Vagina (tissue), 2 donors: ENCODE measurements at places on chromosomes 12 and 14.

DNA sequence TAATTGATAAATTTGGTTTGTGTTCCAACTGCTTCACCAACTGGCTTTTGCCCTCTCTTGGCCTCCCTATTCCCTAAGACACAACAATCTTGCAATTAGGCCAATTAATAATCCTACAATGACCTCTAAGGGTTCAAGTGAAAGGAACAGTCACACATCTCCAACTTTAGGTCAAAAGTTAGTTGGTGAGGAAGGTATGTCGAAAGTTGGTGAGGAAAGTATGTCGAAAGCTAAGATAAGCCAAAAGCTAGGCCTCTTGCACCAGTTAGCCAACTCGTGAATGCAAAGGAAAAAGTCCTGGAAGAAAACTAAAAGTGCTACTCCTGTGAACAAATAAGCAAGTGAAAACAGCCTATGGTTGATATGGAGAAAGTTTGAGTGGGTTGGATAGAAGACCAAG is 32.6 kb downstream of the EGLN3 start:
- DNase-seq = no peak

- no peak for DNase-seq
Measured at GRCh38 chr14:57364659-57365450, 25.5 kb upstream of the NAA30 start.

DNA sequence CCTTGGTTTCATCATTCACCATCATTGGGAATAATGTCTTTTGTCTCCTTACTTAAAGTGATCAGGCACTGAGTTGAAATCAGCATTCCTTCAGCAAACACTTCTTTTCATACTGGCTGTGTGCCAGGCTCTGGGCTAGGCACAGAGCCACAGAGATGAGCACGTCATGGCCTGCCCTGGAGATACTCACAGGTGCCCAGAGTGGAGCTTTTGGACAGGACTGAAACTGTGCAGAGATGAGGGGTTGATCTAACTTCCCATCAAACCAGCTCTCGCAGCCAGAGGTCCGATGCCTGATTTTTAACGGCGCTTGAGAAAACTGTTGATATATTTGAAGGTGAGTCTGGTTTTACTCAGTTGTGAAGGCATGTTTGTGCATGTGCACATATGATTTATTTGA is 43.1 kb downstream of the CACNA1C start:
- no peak for DNase-seq

DNA sequence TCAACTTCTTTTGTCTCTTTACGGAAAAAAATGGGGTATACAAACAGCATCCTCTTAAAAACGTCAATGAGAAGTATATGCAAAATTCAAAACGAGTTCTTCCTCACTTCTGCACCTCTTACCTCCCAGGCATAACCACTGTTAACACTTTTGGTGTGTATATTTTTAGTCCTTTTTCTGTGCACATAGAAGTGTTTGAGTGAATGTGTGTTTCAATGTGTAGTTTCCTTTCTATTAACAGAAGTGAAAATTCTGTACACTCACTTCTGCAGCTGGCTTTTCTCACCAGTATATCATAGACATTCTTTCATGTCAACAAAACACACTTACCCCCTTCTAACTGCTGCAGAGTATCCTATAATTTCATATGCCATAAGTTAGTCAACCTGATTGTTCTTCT is 5.4 kb downstream of the UBR7 start:
- no peak for DNase-seq

- DNase-seq = no peak
Measured at GRCh38 chr14:104023325-104024055, 62.0 kb upstream of the ASPG start.

DNA sequence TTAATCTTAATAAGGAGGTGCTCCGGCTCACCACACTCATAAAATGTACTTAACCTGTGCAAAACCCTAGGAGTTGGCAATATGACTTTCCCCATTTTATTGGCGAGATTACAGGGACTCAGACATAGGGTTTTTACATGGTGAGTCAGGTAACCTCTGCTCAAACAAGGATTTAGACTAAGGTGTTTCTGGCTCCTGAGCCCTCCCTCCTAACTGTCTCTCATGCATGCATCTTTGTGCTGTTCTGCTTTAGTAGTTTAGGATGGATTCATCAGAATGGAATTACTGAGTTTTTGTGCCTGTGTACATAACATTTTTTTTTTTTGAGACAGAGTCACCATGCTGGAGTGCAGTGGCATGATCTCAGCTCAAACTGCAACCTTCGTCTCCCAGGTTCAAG is 993.3 kb upstream of the TMEM132C start:
- no peak for DNase-seq

GRCh38 chr14:61174987-61175386 is 106.2 kb downstream of the TMEM30B start:
- DNase-seq = no peak

GRCh38 chr12:6953442-6954315 is 2.5 kb downstream of the PTPN6 start:
- DNase-seq = no peak

DNA sequence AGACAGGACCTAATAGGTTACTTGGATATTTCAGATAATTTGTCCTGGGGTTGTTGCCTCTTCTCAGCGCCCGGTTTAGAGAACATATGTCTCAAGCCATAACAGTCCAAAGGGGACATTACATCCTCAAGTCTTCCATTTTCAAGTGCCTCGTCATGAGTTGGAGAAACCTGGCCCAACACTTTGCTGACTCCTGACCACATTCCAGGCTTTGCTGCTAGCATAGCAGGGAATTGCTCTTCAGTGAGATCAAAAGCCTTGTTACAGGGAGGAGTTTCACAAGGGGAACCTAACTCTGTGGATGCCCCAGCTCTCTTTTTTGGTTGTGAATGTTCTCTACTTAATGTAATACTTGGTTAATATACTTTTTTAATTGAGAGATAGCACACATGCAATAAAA is 8.2 kb upstream of the MMP19 start:
- DNase-seq = no peak

DNA sequence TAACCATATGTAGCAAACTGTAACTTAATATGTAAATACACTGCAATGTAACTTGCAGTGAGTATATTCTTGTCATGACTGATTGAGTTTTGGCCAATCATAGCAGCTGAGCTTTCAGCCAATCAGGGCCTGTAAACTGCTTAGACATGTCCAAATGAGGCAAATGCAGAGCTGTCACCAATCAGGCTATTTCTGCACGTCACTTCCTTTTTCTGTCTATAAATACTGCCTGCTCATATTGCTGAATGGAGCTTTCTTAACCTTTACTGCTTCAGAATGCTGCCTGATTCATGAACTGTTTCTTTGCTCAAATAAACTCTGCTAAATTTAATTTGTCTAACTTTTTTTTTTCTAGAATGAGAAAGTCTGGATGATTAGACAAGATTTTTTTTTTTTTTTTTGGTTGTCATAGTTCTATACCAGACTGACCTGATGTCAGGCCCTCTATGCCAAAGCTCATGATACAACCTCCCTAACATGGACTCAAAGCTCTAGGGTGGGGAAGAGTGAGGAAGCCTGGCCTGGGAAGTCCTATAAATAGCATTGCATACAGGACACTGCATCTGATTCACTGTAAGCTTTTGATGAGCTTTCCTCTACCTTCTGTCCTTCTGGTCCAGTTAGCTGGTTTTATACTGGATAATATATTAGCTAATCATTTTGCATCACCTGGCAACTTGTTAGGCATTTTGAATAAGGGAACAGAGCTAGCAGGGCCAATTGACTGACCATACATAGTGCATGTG is 12.0 kb downstream of the MGP start:
- no peak for DNase-seq

DNA sequence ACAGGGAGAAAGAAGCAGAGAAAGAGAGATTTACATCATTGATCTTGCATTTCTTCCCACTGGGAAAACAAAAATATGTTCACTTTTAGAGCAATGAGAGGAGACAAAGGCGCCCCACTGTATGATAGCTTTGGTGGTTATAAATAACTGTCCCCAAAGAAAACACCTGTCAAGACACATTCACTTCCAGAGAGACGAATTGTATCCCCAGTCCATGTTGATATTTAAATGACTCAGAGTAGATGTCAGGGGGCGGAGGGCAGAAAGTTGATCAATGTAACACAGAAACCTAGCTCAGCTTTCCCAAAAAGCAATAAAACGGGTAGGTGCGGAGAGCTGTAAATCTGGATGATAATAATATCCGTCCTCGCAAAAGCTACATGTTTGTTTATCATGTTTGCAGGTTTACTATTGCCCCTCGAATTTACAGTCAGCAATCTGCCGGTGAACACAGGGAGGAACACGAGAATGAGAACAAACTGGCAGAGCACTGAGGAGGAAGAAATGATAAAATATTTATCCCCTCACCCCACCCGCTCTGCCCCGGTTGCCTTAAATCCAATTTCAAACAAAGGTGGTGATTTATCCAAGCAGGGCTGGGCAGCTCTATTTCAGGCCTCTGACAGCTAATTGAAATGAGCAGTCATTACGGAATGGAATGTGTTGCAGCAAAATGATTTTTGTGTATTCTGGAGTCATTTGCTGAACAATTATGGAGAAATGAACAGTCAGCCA is 84.4 kb downstream of the CMKLR1 start:
- DNase-seq = no peak

DNA sequence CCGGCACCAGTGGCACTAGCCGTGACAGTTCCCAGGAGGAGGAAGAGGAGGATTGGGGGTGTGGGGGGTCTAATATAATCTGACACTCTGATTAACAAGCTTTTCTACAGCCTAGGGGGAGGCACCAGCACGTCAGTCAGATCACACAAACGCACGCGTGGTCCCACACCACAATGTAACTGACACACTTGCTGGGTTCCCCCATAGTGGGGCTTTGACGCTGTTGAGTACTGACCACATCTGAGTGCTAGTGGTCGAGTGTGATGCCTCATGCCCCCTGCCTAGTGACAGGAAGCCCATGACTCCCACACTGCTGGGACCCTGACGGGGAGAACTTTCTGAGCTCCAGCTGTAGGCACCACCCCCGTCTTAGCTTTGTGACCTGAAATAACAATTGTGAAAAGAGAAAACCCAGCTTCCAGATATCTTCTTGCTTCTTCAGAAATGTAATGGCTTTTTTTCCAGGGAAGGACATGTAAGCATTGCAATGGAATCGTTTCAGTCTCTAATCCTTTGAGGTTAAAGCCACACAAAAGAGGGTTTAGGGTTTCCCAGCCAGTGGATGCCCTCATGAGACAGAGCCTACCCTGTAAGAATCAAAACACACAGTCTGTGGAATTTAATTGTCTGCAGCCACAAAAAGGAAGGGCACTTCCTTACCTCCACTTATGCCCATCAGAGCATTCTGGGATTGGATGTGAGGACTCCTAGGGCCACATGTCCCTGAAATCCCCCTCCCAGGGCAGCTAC is 183.9 kb downstream of the PIWIL1 start:
- DNase-seq = no peak

- DNase-seq = no peak
Measured at GRCh38 chr14:55389330-55389729, 22.3 kb downstream of the ATG14 start.

DNA sequence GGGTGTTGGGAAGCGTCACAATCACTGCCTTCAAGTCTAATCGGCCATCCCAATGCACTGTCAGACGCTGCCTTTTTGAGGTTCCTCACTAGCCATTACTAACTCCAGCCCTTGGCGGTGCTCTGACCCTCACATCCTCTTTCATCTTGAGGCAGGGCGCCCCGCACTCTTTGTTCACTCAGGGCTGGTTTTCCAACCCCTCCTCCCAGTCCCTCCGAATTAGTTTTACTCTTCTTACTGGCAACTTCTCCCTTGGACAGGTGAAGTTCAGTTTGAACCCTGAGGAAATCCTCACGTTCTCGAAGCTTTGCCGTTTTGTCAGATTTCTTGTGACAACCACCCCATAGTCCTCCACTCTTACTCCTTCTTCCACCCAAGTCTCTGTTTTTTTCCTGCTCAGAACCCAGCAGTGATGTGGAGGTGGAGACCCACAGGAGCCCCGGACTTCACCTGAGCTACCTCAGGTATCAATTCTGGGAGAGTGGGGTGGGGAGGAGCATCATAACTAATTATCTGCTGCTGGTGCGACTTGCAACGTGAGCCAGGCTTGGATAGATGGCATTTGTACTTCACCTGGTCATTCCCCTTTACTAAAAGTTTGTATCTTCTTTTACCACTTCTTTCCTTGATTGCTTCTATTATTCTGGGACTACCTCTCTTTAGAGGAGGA is 757 bp downstream of the ZC3H10 start:
- DNase-seq = no peak

DNA sequence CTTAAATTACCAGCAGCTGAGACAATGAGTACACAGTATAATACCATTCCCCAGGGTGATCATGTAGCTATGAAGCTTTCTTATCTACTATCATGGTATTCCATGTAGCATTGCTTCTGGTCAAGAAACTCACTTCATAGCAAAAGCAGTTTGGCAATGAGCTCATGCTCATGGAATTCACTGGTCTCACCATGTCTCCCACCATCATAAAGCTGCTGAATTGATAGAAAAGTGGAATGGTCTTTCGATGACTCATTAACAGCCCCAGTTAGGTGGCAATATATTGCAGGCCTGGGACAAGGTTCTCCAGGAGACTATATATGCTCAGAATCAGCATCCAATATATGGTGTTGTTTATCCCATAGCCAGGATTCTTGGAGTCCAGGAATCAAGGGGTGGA is 553.7 kb downstream of the FOXG1 start:
- DNase-seq = no peak

GRCh38 chr14:50312734-50313054 is 570 bp downstream of the DMAC2L start:
- DNase-seq = no peak

DNA sequence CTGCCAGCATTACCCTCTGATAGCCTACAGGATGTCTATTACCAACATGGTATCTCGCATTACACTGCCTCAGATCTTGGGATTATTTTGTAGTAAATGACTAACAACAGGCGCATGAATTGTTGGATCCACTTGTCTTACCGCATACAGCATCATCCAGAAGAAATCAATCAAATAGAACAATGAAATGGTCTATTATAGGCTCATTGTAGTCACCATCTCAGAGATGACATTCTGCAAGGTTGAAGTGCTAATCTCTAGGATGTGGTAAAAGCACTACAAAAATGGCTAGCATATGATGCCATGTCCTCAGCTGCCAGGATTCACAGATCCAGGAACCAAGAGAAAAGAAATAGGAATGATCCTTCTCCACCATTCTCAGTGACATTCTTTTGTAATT is 52.0 kb downstream of the WASHC3 start:
- DNase-seq = no peak
